ENCODE measurements at places on chromosomes 13 and 19.

- peak; percentile 80 for DNase-seq
Measured at GRCh38 chr19:1248139-1248785, at the start of gene MIDN. Gene MIDN, plus strand, starts transcription at chr19:1248583. Its CDS starts 1,714 bp downstream, at chr19:1250297.

- no peak for DNase-seq
Measured at GRCh38 chr13:29909975-29910674, 59.7 kb upstream of the UBL3 start.

GRCh38 chr13:75800545-75800944 lies 164.4 kb downstream of the LMO7 start:
- no peak for DNase-seq

DNA sequence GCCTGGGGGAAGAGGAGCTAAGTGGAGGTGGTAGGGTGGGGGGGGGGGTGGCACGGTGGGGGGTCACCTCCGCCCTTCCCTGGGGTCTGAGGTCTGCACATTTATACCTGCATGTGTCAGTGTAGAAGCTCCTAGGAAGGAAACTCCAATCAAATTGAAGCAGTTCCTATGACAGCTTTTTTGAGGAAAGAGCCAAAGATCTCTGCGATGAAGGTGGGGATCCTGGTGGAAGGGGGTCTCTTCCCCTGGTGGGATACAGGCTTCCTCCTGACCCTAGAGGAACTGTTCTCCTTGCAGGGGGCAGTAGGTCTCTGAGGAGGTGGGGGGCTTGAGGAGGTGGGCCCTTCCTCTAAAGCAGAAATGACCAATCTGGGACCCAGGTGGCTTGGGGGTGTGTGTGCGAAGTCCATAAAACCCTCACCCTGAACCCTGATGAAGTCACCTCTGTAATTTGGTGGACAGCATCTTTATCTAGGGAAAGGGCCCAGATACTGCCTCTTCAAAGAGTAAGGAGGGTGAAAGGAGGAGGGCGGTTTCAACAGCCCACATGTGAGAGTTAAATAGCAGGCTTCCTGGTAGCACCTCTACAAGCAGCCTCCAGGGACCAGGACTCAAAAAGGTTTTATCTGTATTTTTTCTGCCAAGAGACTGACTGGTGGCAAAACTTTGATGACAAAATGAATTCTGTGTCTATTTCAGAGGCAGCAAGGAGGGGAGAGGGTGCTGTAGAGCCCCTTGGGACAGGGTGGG lies 12.9 kb downstream of the RANBP3 start:
- no peak for DNase-seq

- no peak for DNase-seq
Measured at GRCh38 chr19:46845959-46846459, 4.6 kb downstream of the AP2S1 start.

DNA sequence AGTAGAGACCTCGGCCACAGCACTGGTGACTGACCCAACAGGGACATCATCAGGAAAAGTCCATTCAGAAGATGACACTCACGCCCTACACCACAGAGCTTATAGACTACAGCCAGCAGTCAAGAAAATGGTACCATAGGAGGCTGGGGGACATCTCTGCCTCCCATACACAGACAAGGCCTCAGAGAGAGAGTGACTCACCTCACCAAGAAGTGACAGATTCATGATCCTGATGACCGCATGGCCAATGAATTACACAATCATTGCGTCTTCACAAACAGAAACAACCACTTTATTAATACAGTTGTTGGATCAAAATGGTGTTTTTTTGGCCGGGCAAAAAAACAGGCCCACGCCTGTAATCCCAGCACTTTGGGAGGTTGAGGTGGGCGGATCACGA lies 260.8 kb upstream of the TSHZ3 start:
- DNase-seq, result no peak

- DNase-seq, result no peak
Measured at GRCh38 chr13:100365680-100366079, 222.9 kb downstream of the GGACT start.

- DNase-seq, result peak; percentile 18
Measured at GRCh38 chr13:53068585-53069520, 40.2 kb downstream of the OLFM4 start.

- no peak for DNase-seq
Measured at GRCh38 chr19:34230820-34231219, 23.5 kb upstream of the GARRE1 start.

GRCh38 chr19:18954094-18954493 lies 13.1 kb upstream of the HOMER3 start:
- no peak for DNase-seq

- no peak for DNase-seq
Measured at GRCh38 chr13:22050951-22051563, 380.2 kb downstream of the FGF9 start.

- no peak for DNase-seq
Measured at GRCh38 chr13:100280681-100281080, 191.8 kb downstream of the PCCA start.

DNA sequence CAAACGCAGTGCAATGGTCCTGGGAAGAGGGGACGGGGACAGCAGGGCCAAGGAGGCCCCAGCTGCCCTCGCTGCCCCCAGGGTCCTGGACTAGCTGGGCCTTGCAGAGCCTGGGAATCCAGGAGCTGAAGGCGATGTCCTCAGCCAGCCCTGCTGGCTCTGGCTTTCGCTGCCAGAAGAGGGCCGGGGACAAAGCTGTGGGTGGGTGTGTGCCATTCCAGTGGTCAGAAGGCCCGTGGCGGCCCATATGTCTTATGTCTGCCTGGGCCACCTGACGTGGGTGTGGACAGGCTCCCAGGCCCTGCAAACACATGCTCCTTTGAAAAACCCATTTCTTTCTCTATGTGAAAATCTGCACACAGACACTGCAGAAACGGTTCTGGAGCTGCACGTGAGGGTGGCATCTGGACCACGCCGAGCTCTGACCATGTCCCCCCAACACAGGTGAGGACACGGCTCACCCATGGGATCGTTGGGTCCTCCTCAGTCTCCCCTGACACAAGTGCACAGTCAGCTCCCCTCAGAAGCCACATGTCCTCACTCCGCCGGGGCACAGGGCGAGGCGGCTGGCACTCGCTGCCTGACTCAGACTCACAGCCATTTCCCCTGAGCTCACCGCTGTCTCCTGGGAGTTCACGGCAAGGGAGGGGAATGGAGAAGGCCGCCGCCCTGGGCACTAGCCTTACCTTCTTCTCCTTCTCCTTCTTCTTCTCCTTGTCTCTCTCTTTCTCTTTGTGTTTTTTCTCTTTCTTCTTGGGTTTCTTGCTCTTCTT lies 16.9 kb downstream of the IZUMO4 start:
- DNase-seq, result peak; percentile 56

- no peak for DNase-seq
Measured at GRCh38 chr19:5645409-5645808, 22.5 kb downstream of the SAFB start.

DNA sequence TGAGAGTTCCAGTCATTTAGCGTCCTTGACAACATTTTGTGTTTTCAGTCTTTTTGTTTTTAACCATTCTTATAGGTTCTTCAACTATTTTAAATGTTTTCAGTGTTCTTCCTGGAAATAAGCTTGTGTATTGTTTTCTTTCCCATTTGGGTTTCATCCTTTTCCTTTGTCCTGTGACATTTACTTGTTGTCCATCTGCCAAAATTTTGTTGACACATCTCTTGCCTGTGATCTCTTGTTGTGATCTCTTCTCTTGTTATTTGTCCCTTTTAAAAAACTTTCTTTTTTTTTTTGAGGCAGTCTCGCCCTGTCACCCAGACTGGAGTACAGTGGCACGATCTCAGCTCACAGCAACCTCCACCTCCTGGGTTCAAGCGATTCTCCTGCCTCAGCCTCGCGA lies 96.5 kb downstream of the PDS5B start:
- DNase-seq, result no peak

- DNase-seq, result no peak
Measured at GRCh38 chr13:59247171-59247570, 916.6 kb downstream of the DIAPH3 start.

GRCh38 chr13:51240178-51240577 lies 18.0 kb downstream of the FAM124A start:
- DNase-seq, result no peak

DNA sequence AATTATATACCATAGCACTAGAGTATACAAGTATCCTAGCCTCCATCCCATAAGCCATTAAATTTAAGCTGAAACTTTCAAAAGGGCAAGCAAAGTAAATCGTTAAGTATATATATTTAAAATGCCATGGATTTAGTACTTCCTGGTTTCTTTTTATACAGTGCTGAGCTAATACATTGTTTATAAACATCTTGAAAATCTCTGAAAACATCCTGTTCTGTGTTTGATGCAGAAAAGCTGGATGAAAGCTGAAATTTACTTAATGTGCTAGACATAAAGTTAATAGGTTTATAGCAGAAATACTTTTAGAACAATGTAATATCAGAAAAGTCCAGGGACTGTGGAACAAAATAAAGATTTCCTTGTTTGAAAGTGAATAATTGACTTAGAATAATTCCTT lies 875.4 kb downstream of the SLITRK6 start:
- no peak for DNase-seq

GRCh38 chr13:54660277-54660676 lies 1631.7 kb downstream of the OLFM4 start:
- DNase-seq, result no peak

DNA sequence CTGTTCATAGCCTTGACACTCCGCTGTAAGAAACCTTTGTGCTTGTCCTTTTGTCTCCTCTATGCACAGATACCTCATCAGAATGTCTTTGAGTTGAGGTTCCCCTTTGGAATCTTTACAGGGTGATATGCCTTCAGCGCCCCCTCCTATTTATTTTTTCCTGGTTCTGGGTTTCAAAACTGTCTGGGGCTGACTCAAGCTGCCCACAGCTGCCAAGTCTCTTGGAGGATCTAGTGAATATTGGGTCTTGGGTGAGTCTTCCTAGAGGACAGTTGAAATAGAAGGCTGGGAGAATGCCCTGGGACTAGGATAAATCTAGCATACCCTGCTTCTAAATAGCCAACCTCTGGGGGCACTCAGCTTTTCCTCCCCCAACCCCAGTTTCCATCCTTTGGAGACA lies 930 bp downstream of the ZNF136 start:
- no peak for DNase-seq

DNA sequence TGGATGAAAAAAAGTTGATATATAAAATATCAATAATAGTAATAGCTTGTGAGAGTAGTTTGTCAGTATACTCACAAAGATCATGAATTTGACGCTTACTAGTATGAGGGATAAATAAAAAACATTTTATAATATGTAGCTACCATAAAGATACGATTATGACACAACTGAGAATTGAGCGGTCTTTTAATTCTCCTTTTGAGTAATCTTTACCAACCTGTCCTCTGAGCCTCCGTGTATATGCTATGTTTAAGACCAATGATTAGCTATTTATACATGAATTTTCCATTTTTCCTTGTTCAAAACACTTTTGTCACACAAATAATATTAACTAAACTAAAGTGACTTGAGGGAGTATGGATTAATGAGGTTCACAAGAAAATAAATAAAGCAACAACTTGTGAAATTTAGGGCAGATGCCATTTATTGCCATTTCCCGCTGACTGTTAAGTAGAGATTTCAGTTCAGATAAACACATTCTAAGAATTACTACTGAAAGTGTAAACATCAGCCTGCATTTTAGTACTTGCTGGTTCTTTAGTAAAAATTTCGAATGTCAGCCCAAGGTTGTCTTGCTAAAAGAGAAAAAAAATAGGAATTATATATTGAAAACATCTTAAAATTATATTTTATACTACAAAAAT lies 6.2 kb upstream of the IRS2 start:
- DNase-seq, result no peak
